ENCODE measurements at places on chromosomes 5 and 9.

- no peak for DNase-seq
Observed at GRCh38 chr5:134450374-134450773, 38.7 kb upstream of the CDKN2AIPNL start.

DNA sequence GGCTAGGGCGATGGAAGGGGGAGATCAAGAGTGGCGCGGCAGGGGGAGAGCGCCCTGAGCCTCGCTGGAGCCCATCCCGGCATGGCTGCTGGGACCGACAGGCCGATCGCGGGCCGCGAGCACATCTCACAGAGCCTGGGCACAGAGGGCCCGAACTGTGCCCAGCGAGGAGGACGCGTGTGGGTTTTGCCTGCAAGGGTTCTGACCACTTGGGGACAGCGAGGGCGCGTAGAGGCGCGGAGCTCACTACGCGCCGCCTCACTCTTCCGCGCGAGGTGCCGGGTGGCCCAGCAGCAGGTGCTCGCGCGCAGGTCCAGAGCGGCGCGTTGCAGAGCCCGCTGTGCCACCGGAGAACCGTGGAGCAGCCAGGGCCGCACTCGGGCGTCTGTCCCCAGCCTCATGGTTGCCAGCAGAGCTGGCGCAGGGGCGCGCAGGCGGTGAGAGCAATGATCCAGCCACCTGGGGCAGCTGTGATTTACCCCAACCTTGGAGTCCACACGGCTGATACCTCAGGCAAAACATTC is 16.3 kb upstream of the PITX1 start:
- DNase-seq, result no peak

- DNase-seq, result peak; percentile 60
Observed at GRCh38 chr9:132411091-132411508, 1.1 kb downstream of the CFAP77 start.

- DNase-seq, result no peak
Observed at GRCh38 chr5:31707329-31707728, 68.4 kb downstream of the PDZD2 start.

DNA sequence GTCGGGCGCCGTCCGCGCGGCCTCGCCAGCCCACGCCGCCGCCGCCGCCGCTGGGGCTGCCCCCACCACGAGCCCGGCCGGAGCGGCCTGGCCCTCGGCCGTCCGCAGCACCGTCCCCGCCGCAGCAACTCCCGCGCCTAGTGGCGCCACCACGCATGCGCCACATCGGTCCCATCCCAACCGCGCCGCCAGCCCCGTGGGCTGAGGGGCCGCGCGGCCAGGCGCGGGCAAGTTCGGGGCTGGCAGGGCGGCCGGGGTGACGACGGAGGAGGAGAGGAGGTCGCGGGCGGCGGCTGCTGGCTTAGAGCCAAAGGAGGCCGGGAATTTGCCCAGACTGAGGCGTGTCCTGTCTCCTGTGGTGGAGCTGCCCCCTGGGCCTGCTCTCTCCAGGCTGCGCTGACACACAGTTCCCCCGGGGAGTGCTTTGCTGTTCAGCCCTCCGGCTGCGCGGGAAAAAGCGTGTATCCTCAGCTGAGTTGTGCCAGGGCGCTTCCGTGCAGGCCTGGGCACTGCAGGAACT is at the start of gene TUSC1:
Gene TUSC1 (minus strand): TSS at position 298 of the 520 bp plus-strand sequence. CDS start 132 bp downstream, at position 166.
- no peak for DNase-seq

DNA sequence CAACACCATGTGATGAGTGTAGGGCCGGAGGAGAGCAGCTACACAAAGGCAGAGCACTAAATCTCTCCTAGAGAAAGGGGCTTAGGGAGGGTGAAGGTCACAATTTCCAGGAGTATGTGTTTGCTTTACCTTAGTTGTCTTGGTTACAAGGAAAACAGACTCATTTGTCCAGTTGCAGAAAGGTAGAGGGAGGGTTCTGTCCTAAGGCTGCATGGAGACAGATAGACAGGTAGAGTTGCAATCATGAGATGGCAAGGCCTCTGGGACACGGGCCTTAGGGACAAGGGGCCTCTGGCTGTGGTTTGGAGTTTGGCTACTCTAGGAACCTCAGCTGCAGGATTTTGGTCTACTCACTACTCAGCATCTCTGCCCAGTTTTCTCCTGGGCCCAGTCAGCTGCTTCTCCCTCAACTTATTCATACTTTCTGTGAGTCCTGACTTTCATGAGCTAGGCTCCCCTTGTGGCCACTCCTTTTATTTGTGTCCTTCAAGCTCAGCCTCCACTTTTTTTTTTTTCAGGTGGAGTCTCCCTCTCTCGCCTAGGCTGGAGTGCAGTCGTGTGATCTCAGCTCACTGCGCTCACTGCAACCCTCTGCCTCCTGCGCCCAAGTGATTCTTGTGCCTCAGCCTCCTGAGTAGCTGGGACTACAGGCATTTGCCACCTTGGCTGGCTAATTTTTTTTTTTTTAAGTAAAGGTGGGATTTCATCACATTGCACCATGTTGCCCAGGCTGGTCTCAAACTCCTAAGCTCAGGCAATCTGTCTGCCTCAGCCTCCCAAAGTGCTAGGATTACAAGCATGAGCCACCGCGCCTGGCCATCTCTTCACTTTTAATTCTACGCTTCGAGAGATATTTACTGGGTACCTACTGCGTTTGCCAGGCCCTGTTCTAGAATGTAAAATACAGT is 76.6 kb downstream of the PTPDC1 start:
- no peak for DNase-seq

DNA sequence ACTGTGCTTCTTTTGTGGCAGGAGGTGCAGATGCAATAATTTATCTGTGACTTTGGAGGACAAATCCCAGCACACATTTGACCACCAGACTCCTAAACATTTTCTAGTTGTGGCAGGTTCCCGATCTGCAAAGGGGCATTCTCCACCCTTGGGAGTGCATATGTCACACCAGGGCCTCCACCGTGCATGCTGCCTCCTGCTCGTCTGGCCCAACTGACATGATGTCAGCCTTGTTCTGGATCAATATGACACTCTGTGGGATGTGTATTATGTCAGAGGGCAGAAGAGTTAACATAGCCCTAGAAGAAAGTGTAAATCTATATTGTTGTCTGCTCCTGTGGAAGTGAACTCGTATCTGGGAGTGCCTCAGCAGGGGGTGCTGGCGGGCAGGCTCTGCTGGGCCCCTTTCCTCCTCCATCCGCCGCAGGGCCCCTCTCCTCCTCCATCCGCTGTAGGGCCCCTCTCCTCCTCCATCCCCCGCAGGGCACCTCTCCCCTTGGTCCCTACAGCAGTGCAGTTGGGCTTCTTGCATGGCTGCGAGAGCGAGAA is 97.7 kb upstream of the PPP1R26 start:
- no peak for DNase-seq

DNA sequence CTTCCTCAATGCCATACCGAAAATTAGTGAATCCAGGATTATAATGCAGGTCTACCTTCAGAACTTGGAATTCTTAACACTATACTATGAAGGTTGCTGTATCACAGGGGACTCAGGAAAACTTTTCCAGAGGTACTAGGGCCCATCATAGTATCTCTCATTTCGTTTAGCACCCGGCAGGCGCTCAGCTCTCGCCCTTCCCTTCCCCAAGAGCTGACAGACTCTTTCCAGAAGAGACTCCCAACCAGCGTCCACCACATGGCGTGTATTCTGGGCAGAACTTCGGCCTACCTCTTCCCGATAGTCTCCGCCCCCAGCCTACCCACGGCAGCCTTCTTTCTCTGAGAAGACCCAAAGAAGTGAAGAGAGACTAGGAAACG is 271 bp downstream of the NOL8 start:
- no peak for DNase-seq

DNA sequence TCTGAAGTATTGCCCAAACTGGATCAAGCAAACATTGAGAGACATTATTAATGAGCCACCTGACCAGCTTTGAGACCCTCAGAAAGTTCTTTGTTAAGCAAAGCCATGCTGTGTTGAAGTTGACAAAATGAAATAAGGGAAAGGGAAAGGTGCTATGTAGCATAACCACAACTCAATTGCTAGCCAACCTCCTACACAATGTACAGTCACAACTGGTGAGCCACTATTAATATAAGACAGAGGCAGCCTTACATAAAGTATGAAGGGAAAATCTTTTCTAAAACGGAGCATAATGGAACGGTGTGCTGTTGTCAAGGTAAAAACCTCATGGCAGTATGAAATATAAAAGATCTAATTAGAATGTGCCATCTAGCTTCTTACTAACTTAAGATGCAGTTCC is 375.8 kb upstream of the ST8SIA4 start:
- DNase-seq, result no peak

DNA sequence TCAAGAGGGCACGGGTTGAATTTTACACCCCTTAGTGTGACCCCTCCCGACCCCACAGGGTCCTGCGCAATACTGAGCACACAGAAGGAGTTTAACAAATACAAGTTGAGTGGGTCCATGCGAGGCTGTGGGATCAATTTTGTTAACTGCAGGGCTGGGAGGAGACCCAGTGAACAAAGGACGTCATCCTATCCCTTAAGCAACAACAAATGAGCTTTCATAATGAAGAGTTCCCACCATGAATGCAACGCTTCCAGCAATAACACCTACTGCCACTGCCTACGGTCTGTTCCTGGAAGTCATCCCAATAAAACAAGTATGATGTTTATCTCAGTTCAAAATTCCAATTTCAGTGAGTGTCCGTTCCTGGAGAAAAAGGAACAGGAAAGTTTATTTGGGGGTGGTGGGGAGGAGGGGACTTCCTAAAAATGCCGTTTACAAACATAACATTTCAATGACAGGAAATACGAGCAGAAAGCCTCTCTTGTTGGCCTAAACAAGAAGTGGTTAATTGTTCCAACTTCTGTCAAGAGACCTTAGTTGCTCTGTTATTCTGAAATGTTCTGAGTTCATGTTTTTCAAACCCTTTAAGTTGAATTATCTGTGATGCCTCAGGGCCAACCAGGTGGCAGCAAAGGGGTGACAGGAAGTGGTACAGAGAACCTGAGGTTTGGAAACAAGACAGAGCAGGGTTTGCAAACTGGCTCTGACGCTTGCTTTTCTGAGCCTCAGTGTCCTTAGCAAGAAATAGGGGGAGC is 65.8 kb upstream of the PLPP6 start:
- peak; percentile 54 for DNase-seq

GRCh38 chr9:92393686-92394085 is 10.7 kb downstream of the OGN start:
- no peak for DNase-seq

GRCh38 chr5:4980201-4980600 is 159.9 kb upstream of the ADAMTS16 start:
- DNase-seq, result no peak

GRCh38 chr9:18489861-18490260 is 15.9 kb downstream of the ADAMTSL1 start:
- no peak for DNase-seq

DNA sequence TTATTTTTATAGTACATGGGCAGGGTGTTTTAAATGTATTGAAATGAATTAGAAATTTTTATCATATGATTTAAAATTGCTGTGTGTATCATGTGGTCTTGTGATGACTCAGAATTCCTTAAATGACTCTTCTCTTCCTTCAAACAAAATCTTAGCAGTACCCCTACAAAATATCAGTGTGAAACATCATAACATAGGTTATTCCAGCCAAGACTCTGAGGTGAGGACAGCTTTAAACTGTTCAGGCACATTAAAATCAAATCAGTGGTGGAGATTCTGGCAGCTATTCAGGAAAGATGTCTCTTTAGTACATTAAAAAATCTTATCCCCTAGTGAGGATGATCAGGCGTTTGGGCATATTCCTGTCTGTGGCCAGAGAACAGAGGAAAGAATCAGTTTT is 174.0 kb downstream of the MAN2A1 start:
- DNase-seq, result no peak

GRCh38 chr5:141524604-141525597 is 36.0 kb downstream of the PCDHGC5 start:
- peak; percentile 36 for DNase-seq

DNA sequence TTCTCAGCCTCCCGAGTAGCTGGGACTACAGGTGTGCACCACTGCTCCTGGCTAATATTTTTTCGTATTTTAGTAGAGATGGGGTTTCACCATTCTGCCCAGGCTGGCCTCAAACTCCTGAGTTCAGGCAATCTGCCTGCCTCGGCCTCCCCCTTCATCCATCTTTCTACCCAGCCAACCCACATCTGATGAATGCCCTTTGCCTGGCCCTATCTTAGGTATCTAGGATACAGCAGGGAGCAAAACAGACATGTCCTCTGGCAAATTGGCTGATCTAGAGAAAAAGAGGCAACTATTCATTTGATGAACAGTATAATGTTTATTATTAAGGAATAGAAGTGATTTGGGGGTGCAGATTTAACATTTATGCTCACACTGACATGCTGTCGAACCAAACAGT is 123.0 kb downstream of the TRIO start:
- DNase-seq, result no peak

- no peak for DNase-seq
Observed at GRCh38 chr9:25205285-25205684, 473.0 kb downstream of the TUSC1 start.
